ENCODE measurements at places on chromosomes 7 and 10. TPM values are rescaled to one million over a fixed set of nuclear protein-coding genes. Genes with fewer than 3 reads are reported as not detected.

Gene CTAGE6
- total RNA-seq: 0.23 TPM

Gene NEUROG3
- total RNA-seq: not detected

Gene ZSCAN25
- total RNA-seq: 9.2 TPM

Gene STX1A
- total RNA-seq: 20.6 TPM

Gene IDI2
- not detected for total RNA-seq

Gene ELAPOR2
- 117 TPM for total RNA-seq

Gene ITPRIP
- 4.0 TPM for total RNA-seq

Gene TM9SF3
- 94.8 TPM for total RNA-seq

Gene STAM
- 17.1 TPM for total RNA-seq

Gene PLAC9
- total RNA-seq: 24.6 TPM

Gene GATA3
- 0.08 TPM for total RNA-seq

Gene VWA2
- 0.08 TPM for total RNA-seq

Gene CLDN3
- not detected for total RNA-seq

Gene MAGI2
- total RNA-seq: 5.1 TPM

Gene HOXA7
- not detected for total RNA-seq

Gene NPC1L1
- total RNA-seq: not detected

Gene FAM13C
- total RNA-seq: 1.6 TPM

Gene CCL24
- total RNA-seq: not detected

Gene FFAR4
- not detected for total RNA-seq

Gene HOGA1
- total RNA-seq: 0.75 TPM

Gene EIF4EBP2
- total RNA-seq: 14.7 TPM

Gene SPDYE9
- not detected for total RNA-seq

All from smooth muscle cell of the coronary artery (primary cell).